ENCODE measurements at places on chromosomes 2 and 18.

DNA sequence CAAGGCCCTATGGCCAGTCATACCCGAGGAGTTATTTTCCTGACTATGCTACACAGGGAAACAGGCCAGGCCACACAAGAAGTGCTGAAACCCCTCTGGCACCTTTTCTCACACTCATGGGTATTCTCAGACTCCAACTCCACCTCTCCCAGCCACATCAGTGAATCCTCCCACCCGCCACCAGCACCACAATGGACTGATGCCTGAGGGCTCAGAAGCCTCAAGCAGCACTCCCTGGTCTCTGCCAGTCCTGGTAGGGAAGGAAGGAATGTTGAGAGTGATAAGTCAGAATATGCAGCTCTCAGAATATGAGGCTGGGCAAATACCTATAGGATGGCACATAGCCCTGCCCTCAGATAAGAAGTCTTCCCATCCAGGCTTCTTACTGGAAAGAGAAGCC is 391.1 kb downstream of the ALK start:
- DNase-seq: no peak

DNA sequence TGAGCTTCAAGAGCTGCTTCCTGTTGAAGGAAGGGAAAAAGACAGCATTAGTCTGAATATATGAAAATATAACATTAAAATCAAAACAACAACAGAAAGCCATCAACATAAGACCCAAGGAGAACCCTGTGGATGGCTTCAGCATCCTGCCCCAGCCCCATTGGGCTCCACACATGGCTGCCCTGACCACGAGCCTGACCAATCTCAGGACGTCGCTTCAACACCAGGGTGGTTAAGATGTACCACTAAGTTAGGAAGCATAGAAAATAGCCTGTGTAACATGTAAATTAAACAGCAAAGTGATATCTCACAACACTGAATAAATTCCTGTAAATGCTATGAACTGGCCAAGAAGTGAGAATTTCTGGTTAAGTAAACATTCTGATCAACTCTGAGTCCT is 77.2 kb upstream of the CD226 start:
- DNase-seq: no peak

DNA sequence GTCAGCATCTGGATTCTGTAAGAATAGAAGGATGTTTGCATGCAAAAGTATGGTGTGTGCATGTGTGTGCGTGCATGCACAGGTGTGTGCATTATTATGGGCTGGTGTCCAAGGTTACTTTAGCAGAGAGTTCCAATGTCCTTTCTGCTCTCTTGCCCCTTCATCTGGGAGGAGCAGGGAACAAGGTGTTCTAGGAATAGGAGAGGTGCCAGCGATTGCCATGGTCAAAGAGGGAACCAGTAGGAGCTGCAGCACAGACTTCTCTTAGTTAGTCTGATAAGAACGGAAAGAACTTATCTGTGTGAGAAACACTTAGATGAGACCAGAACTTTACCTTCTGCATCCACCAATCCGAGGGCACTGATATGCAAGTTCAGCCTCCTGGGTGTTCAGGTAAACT is 8.3 kb downstream of the GPR45 start:
- no peak for DNase-seq

DNA sequence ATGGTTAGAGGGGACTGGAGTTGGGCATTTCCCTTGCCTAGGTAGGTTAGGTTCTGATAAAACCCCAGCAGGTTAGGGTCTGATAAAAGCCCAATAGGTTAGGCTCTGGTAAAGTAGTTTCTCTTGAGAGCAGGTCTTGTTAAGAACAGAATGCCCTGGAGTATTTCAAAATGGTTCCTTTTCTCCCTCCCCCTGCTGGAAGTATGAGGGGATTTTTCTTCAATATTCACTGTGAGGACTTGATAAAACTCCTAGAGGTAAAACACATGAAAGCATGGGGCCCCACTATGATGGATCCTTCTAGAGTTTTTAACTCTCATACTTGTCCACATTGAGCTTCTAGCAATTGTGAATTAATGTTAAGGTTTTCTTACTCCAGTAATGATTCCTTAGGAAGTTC is 27.6 kb downstream of the ANKAR start:
- DNase-seq: no peak
